ENCODE measurements at places on chromosomes 6 and 20.

DNA sequence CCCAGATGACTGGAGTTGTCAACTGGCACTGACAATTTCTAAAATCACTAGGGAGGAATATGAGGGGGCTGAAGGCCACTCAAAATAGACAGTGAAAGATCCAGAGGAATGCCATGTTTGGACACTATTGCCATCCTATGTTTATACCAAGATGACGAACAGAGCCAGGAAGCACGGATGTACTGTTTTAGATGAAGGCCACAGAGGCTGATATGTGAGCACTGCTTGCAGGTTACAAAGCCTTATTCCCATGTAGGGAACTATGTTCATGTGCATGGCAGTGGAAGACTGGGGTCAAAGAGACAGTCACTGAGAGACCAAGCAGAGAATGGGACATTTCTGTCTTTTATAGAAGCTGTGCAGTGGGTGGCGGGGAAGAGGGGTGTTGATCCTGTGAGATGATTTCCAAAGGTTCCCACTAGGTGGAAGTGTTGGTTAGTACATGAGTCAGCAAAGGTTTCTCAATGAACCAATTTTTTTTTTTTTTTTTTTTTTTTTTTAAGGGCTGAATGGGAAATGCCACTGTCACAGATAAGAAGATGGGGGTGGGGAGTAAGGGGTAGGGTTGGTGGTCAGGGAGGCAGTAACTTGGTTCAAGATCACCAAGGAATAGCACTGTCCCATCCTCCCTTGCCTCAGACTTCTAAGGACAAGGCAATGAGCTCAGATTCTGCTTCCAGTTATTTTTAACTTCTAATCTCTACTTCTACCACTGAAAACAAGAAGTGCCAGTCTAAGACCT lies 46.7 kb upstream of the MOCS1 start:
- no peak for DNase-seq

DNA sequence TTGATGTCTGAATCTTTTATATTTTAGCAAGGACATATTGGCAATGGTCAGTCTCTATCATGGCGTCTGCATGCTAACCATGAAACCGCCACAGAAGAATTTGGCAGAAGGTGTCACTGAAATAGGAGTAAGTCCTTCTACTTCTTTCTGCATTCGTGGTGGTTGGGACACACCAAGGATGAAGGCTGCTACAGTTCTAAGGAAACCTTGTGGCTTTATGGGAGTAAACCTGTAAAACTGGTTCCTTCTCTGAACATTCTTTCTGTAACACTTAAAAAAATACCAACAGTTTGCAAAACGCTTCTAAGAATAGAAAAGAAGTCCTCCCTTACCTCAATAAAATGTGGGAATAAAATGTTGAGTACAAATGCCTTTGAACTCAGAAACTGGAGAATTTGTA lies 195.3 kb downstream of the SLC24A3 start:
- no peak for DNase-seq

GRCh38 chr6:80962382-80962781 lies 790.1 kb downstream of the TENT5A start:
- DNase-seq: no peak

- no peak for DNase-seq
These were observed 2.7 kb downstream of the DEFB112 start for GRCh38 chr6:50047026-50047425.

DNA sequence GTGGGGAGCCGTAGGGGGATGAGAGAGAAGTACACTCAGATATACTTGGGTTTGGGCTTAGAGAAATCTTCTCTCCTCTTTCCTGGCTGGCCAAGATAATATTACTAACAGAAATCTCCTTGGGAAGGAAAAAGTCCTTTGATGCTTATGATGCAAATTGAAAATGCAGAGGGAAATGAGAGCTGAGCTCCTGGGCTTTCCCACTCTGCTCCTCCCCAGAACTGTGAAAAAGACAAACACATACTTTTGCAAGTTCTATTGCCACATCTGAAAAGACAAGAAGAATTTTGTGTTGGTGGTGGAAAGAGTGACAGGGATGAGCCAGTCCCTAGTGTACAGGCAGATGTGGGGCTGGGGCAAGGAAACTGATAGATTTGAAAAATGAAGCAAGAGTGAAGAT lies 185.9 kb downstream of the ANKRD60 start:
- no peak for DNase-seq

DNA sequence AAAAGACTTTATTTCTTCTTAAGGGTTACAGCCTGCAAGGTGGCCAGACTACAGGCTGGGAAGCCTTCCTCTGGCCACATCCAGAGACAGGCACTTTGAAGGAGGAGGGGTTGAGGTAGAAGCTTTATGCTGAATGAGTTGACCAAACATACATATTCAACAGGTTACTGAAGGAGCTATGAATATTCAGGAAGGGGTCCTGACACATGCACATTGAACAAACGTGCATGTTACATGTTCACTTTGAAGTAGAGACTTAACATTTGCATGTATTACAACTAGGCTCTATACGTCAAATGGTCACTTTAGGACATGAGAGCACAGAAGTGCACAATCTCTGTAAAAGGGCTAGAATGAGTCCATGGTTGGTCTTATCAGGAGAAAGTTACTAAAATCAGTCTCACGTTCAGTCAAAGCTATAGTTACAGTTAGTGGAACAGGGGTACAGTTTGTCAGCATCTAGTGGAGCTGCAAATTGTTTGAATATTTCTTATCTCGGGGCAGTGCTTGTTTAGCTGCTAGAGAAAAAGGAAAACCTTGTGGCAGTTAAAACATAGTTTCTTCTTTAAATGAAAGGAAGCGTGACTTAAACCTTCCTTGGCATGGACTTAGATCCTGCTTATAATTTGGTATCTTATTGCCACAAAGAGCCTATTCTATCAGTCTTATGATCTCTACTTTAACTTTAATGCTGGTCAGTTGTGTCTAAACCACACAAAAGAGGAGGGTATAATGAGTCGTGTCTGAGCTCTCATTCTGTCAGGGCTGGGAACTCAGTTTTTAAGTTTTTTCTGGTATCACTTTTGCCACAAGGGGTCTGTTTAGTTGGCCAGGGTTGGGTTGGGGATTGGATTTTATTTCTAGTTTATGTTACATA lies 4.6 kb upstream of the ZSCAN9 start:
- DNase-seq: no peak

GRCh38 chr6:68468244-68468884 lies 166.7 kb upstream of the ADGRB3 start:
- DNase-seq: no peak

GRCh38 chr20:39424962-39425678 lies 463.0 kb downstream of the DHX35 start:
- DNase-seq: no peak

- no peak for DNase-seq
These were observed 37.5 kb downstream of the PTK7 start for GRCh38 chr6:43113431-43114260.

DNA sequence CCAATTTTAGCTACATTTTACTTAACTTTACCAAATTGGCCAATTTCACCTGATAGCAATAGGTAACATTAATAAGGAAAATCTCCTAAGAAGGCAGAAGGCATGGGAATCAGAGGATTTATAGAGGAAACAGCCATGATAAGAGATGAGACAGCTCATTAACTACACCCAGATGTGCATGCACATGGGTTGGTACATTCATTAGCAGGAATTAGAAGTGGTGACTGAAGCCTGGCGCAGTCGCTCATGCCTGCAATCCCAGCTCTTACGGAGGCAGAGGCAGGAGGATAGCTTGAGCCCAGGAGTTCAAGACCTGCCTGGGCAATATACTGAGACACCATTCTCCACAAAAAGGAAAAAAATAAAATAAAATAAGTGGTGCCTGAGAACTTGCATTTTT lies 173.5 kb downstream of the COL9A1 start:
- no peak for DNase-seq

DNA sequence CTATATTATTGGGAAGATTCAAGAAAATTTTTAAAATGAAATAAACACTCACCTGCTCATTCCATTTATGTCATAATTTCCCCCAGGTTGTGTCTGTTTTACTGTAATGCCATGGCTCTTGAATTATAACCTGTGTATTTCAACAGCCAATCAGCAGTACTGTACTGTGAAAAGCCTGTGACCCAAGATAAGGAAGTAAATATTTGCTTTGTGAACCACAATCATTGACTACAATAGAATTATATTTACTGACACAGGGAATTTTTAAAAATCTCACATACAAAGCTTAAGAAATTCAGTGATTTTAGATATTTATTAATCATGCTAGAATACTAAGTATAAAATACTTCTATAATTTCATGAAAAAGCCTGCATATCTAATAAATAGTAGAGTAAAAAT lies 6.0 kb downstream of the RGS17 start:
- DNase-seq: no peak

DNA sequence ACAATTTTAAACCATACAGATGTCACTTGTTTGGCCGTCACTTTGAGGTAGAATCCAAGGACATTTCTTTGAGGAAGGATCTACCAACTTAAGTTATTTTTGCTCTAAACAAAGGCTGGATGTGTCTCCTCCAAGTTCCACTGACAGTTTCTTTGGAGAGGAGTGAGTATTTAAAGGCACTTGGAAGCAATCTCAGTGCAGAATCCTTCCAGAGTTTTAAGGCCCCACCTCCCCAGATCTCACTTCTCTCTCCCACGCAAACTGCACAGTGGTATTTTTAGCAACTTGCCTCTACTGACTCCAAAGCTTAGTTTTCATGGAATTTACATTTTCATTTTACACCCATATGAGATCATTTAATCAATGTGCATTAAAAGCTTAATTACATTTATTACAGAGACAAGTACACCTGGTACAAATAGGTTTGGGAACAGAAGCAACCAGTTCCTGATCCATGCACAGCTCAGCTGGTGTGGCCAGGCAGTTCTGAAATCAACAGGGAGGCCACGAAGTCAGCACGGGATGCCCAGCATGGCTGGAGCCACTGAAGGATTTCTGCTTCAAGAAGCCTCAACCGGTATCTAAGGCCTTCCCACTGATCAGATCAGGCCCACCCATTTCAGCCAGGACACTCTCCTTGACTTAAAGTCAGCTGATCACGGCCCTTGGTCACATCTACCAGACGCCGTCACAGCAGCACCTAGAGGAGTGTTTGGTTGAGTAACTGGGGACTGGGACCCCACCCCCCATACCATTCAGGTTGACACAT lies 109.8 kb downstream of the SYCP2 start:
- DNase-seq: no peak

DNA sequence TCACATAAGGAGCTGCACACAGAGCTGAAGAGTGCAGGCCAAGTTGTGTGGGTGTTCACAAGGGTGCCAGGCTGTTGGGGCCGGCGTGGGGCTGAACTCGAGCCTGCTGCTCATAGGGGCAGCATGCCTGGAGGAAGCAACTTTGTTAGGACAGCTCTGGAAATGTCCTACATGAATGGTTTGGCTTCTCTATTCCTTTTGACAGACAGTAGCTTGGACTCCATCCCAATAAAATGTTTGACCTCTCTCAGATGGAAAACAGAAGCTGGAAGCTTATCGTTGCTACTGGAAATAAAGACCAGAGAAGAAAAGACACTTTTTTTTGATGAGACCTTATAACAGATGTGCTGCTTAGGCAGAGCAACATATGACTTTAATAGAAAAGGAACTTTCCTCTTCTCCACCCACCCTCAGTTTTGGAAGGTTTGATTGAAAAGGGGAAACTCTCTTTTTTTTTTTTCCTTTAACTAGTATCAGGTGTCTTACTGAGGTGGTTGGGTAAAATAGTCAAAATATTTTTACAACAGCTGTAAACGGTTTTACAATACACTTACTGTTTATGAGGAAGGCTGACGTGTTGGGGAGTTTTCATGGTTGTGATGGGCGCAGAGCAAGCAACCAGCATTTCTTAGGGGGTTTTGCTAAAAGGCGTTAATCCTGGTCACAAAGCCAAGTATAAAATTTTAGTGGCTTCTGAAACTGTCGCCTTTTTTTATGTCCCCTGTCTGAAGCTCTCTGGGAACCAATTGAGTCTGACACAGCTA lies 80.7 kb upstream of the EEF1E1 start:
- DNase-seq: no peak

GRCh38 chr6:136076496-136076895 lies 173.6 kb downstream of the MTFR2 start:
- no peak for DNase-seq

DNA sequence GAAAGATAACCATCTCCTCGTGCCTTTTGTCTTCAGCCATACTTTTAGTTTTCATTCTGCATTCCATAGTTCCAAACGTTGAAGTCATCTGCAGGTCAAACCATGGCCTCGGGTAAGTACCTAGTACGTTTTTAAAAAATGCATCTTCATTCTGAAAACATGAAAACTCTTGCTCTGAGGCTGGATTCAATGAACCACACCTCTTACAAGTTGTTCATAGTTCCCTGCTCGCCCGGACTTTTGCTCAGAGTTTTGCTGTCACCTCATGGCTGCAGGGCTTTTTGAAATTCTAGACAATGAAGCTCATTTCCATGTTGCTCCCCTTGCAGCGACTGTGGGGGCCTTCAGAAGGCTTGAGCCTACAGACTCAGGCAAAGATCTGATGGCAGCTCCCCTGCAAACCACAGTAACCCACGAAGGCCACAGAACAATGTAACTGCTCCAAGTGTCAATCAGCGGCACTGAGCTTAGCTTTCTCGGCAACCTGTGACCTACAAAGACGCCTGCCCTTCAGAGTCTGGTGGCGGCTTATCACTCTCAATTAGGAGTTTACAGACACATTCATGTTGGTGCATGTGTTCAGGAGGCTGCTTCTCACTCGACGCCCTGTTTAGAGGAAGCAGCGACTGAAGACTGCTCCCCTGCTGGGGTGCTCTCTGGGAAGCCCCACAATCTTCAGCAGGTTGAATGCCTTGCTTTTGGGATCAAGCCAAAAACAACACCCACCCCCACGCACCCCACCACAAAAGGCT lies 61.2 kb downstream of the FOXC1 start:
- no peak for DNase-seq

DNA sequence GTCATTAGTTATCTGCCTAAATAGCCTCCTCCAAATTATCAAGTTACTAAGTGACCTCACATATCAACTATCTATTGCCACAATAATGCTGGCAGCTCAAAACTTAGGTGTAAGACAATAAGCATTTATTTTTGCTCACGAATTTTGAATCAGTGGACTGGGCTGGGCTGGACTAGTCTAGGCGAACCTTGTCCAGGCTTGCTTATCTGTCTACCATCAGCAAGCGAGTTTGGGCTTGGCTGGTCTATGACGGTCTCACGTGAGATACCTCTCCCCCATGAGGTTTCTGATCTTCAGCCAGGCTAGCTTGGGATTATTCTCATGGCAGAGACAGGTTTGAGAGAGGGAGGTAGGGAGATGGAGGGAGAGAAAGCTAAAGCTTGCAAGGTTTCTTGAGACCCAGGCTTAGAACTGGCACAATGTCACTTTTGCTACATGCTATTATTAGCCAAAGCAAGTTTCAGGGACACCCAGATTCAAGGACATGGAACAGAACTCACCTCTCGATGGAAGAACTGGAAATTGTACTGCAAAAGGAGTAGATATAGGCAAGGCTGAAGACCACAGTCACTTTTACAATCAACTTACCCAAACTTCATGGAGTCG lies 80.9 kb downstream of the WASF1 start:
- no peak for DNase-seq

- no peak for DNase-seq
These were observed 130.7 kb downstream of the ALDH8A1 start for GRCh38 chr6:134819236-134819635.

GRCh38 chr20:18288749-18289267 lies 481 bp downstream of the ZNF133 start:
- DNase-seq: no peak
